ENCODE measurements at places on chromosomes 12 and 14.

- H3K27ac ChIP-seq = no peak overlapping the region
- DNase-seq = no peak
- H3K36me3 ChIP-seq = no peaks in the 10 kb centered on the region
- H3K27me3 ChIP-seq = no peaks in the 10 kb centered on the region
Observed at GRCh38 chr12:125331342-125332052, 266.3 kb downstream of the AACS start.

DNA sequence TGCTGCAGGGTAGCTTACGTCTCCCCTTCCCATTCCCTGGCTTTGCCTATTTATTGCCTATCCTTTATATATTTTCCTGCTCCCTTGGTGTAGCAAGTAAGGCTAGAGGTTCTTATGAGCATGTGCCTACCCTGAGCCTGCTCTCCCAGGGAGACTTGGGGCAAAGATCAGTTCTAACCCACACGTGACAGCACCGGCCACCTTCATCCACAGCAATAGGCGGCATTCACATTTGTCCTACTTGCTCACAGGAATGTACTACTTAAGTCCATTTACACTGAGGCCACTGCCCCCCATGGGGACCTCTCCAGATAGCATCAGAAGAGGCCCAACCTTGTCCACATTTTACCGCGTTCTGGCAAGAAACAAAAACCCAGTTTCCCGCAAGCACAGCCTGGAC is 8.7 kb downstream of the GPR68 start:
- no peaks in the 10 kb centered on the region for H3K27me3 ChIP-seq
- no peaks in the 10 kb centered on the region for H3K36me3 ChIP-seq
- H3K4me1 ChIP-seq = peaks cover 12% of the 10 kb centered on the region
- DNase-seq = no peak

GRCh38 chr14:88463318-88463717 is 77.9 kb downstream of the SPATA7 start:
- H3K27me3 ChIP-seq = no peaks in the 10 kb centered on the region
- H3K36me3 ChIP-seq = peaks cover 13% of the 10 kb centered on the region

DNA sequence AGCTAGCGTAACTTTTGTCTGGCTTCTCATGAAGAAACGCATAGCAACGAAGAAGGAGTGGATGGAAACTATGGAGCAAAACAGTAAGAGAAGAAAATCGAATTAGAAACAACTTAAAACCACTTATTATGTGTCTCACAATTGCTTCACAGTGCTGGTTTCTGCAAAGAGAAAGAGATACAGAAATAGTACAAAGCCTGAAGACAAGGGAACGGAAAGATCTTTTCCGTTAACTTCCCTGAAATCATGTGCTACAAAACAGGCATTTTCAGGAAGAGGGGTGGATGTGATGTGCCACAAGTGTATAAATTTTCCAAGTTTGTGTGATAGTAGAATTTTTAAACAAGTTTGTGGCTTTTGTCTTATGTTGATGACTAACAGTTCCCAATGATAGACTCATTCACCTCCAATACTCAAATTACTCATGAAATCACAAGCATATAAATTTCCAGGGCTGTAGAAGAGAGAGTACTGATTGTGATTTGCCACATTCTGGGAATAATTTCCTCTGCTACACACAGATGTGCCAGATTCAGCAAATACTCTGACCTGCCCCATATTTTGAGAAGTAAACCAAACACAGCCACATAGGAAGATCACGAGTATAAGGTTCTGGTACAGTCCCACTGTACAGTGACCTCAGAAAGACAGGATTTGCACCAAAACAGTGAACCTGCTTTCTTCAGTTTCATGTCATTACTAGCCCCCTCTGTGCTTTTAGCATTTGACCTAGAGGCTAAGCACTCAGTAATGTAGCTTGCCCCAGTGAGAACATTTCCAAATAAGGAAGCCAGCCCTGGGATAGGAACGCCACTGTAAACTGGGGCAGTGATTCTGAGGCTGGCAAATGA is 41.4 kb upstream of the PPFIA2 start:
- peaks cover 9% of the 10 kb centered on the region for H3K4me1 ChIP-seq
- no peaks in the 10 kb centered on the region for H3K36me3 ChIP-seq
- no peaks in the 10 kb centered on the region for H3K27me3 ChIP-seq
- no peak overlapping the region for H3K27ac ChIP-seq
- no peak for DNase-seq

GRCh38 chr14:43778570-43778936 is 728.5 kb downstream of the FSCB start:
- no peak for DNase-seq
- H3K36me3 ChIP-seq = no peaks in the 10 kb centered on the region
- H3K27ac ChIP-seq = no peak overlapping the region
- H3K4me3 ChIP-seq = no peak overlapping the region
- H3K27me3 ChIP-seq = no peaks in the 10 kb centered on the region
- H3K4me1 ChIP-seq = no peaks in the 10 kb centered on the region

GRCh38 chr12:122850695-122851350 is 15.6 kb downstream of the HIP1R start:
- peak overlapping the region; percentile 52 for H3K27ac ChIP-seq

Measured in esophagus muscularis mucosa (tissue), 4 donors.